ENCODE measurements at places on chromosomes 2 and 18.

DNA sequence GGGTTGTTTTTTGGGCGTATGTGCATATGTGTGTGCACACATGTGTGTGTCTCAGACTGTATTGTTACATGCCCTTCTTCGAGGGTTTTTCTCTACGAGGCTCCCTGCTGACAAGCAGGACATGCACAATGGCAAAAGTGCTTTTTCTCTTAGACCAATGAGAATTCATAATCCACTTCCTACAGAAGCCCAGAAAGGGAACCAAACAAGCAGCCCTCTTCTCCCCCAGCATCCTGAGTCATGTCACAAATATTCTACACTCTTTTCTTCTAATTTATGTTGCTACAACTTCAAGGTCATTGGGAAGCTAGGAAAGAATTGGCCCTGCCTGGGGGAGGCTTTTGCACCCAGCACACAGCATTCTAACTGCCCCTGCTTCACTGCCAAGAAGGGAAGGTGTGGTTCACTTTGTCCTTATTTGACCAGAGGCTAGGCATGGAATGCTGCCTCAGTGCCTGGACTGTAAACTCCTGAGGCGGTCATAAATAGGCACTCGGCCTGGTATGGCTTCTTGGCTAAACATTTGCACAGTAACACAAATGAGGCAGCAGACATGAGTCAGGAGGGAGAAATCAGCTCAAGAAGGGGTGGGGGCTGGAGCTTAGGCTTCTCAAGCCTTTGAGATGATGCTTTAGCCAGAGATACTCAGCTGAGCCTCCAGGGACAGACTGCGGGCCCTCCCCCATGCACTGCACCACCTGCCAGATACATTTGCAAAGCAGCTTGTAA lies 92.7 kb upstream of the KLF7 start:
- peak; percentile 82 for DNase-seq

- DNase-seq, result no peak
Measured at GRCh38 chr18:33836564-33836963, 258.5 kb downstream of the ASXL3 start.

DNA sequence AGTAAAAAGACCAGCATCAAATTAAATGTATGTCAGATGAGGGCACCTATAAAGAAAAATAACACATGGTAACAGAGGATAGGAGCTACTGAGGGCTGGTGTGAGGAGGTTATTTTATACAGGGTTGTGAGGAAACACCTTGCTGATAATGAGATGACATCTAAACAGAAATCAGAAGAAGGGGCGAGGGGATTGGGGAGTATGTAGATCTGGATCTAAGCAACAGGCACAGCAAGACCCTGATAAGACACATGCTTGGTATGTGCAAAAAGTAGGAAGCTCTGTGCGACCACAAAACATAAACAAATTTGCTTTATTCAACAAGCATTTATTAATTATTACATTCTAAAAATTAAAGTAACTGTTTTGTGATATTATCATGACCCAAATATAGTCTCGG lies 295.4 kb downstream of the ZEB2 start:
- DNase-seq, result no peak

DNA sequence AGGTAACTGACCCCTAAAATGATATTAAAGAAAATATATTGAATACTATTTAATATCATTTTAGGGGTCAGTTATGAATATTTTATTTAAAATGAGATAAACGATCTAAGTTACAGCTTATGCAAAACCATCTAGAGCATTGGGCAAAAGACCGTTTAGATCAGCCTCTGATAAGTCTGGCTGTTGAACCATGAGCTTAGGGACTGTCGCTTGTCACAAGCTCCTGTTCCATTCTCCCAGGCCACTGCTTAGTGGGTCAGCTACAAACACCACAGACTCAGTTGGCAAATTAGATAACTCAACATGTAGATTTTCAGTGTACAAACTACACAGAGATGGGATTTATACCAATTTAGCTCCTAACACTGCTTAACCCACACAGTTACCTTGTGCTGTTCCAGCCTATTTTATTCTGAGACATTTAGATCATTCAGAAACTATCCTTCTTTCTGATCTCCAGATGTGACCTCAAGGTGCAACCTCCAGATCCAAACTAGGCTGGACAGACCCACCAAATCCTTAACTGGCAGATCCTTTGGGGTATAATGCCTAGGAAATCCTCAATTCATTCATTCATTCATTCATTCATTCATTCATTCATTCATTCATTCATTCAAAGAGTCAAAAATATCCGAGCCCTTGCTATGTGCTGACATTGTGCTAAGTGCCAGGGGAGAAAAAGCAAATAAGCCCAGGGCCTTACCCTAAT lies 82.8 kb downstream of the HRH4 start:
- DNase-seq, result no peak

- no peak for DNase-seq
Measured at GRCh38 chr18:69898241-69898861, 49.3 kb downstream of the CD226 start.
